ENCODE measurements at places on chromosomes 12 and 14.

GRCh38 chr12:91109148-91109564, 2.1 kb downstream of the LUM start:
- no peak for DNase-seq

DNA sequence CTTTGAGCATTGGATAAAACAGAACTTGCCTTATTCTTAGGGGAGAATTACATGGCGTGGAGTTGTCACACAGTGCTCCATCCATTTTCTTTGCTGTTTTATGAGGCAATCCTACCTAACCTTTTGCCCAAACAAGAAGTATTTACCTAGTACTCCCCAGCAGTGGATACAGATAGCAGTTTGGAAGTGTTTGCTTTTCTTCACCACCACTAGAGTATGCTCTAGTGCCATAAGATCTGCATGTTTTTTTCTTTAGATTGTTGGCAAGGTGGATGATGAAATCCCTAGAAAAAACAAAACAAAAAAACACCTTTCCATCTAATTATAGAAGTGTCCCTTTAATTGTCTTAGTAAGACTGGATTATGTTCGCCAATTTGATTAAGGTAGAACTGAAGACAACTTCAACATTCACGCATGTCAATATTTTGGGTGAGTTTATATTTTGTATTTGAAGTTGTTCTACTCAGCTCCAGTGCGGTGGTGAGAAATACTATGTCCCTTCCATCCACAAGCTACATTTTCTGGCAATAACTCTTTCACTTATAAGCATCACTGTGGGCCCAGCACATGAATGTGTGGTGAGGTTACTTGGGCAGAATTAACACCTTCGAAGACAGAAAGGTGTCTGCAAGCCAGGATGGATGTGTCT, 23.6 kb upstream of the TMEM260 start:
- no peak for DNase-seq

DNA sequence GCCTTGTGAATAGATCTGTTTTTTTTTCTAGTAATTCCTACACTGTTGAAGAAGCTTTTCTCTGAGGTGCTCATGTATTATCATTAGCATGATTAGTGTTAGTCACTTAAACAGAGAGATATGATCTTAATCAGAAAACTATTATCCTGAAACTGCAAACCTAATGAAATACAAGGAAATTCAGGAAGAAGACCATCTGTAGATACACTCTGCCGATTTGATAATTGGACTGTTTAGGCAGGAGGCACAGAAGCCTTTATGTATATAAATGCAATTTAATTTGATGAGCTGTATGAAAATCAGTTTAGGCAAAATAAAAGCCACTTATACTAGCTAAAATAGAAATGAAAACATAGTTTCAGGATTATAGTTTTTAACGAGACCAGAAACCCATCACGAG, 23.3 kb downstream of the PDZRN4 start:
- DNase-seq = no peak

DNA sequence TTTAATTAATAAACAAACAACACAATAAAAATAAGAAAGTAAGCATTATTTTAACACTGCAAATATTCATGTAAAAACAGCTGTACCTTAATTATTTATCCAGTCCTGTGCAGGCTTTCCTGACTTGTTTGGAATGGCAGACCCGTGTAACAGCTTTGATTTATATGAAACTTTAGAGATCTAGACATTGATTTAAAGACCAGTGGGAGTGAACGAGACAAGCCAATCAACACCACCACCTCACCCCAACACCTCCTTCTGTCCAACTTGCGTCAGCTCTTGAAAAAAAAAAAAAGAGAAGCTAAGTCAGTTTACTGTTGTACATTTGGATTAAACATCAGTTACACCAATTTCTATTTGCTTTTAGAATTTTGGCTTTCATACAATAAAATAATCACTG, 22.3 kb downstream of the SLC38A4 start:
- no peak for DNase-seq

GRCh38 chr12:2412305-2412643, 359.5 kb downstream of the CACNA1C start:
- no peak for DNase-seq

DNA sequence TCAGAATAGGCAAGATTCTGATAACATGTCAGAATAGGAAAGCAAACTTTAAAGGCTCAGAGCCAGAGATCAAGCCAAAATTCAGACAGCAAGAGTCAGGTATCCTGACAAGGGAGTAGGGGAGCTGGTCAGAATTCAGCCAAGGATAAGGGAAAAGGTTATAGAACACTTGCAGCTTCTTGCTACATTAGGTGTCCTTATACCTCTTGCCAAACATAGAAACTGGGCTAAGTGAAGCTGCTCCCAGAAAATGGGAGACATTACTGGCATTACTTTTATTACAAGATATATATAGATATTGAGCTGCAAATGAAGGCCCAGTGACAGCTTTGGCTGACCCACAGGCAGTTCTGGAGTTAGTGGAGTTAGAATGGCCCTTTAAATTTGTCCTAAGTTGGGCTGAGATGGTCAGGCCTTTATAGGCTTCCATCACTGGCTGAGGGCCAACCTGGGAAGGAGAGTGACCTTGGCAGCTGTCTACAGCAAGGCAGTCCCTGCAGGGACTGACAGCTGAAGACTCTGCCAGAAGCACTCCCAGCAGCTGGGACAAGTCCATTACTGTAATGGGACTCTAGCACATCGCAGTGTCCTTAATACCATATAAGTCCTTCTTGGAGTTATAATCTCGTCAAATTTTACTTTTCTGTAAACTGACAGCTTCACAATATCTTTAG, 83.0 kb downstream of the LRRC9 start:
- no peak for DNase-seq

GRCh38 chr14:59009967-59010366, 178.5 kb upstream of the DAAM1 start:
- no peak for DNase-seq

- DNase-seq = no peak
Observed at GRCh38 chr12:53353257-53353655, 17.1 kb upstream of the SP7 start.

GRCh38 chr12:75315518-75315917, 14.6 kb downstream of the CAPS2 start:
- DNase-seq = no peak

- peak; percentile 32 for DNase-seq
Observed at GRCh38 chr12:112850383-112850782, 56.4 kb upstream of the OAS1 start.

- DNase-seq = no peak
Observed at GRCh38 chr12:117080661-117081144, 18.5 kb downstream of the TESC start.

DNA sequence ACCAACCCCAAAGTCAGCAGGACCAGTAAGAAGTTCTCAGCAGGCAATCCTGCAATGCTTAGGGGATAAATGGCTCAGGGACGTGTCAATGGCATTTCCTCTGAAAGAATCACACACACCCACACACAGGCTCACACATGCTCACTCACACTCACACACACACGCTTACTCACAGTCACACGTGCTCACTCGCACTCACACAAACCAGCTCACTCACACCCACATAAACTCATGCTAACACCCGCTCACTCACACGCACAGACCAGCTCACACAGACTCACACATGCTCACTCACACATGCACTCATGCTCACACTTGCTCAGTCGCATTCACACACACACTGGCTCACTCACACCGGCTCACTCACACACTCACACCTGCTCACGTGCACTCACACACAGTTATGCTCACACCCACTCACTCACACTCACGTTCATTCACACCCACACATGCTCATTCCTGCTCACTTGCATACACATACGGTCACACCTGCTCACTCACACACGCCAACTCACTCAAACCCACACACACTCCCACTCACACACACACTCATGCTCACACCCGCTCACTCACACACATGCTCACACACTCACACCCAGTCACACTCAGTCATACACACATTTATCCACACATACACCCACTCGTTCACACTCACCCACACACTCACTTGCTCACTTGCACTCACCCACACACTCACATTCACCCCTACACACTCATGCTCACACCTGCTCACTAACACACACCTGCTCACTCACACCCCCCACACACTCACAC, 436.8 kb downstream of the BCL11B start:
- DNase-seq = no peak

- DNase-seq = no peak
Observed at GRCh38 chr12:106142591-106143261, 4.0 kb upstream of the NUAK1 start.

DNA sequence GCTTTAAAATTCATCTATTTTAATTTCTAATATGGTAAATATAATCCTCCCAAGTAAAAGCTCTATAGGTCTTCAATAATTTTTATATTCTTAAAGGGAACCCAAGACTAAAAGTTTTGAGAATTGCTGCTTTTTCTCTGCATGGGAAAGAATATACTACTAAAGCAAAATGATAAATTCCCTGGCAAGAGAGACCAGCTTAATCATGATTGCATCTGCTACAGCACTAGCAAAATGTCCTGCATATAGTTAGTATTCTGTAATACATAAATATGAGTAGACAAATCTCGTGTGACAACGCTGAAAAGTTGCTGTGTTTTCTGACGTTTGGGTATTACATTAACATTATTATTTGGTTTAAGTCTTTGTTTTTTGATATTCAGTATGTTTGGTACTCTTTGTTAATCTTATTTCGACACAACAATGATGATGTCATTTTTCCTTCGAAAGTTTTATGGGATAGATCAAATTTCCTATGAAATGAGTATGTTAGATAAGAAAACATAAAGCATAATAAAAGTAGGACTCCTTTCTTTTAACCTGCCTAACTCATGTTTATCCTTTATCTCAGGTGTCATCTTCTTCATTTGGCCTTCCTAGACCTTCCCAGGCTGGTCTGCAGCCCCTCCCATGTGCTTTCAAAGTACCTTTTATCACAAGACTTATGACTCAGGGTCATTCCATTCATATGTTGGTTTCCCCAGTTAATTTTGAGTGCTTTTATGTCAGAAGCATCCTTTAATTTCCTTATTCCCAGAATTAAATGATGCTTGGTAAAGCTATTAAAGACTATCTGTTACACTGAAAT, 321.9 kb downstream of the RAD51B start:
- DNase-seq = no peak

DNA sequence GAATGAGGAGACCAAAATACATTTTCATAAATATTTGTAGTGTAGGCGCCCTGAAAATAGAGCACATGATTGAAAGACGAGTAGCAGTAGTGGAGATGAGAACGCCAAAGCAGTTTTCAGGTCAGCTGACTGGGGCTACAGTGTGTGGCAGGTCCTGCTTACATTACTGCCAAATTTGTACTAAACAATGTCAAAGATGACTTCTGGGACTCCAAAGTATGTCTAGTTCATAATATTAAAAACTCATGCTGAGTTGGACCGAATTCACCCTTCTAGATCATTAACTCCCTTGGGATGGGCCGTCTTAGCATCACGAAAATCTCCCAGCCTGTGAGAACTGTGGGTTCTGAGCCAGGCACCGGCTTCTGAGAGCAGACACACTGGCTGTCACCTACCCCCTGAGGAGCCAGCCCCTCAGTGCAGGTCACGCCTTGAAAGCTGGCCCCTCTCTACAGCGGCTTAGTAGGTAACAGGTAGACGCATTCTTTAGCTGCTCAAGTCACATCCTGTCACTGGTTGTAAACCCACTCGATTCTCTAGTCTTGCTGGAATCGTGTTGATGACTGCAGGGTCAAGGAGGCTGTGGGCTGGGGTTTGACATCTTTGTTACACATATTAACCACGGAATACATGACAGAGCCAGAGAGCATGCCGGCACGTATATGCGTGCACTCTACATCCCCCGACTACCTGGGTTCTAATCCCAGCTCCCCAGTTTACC, 210.4 kb downstream of the ETV6 start:
- no peak for DNase-seq

DNA sequence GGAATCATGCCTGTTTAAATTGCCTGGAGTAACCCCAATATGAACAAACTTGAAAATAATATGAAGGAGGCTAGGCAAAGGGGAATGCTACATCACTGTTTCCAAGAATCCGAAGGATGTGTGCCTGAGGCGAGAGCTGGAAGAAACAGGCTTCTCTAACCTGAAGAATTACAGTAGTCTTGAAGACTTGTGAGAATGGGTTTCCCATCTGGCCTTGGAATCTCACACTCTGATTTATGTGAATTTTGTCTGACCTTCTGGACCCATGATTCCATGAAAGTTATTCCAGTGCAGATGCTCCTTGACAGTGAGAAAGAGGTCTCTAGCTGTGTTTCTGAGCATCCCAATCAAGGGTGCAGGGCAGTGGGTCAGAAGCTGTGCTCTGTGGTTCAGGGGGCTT, 122.1 kb upstream of the PARP11 start:
- DNase-seq = no peak

DNA sequence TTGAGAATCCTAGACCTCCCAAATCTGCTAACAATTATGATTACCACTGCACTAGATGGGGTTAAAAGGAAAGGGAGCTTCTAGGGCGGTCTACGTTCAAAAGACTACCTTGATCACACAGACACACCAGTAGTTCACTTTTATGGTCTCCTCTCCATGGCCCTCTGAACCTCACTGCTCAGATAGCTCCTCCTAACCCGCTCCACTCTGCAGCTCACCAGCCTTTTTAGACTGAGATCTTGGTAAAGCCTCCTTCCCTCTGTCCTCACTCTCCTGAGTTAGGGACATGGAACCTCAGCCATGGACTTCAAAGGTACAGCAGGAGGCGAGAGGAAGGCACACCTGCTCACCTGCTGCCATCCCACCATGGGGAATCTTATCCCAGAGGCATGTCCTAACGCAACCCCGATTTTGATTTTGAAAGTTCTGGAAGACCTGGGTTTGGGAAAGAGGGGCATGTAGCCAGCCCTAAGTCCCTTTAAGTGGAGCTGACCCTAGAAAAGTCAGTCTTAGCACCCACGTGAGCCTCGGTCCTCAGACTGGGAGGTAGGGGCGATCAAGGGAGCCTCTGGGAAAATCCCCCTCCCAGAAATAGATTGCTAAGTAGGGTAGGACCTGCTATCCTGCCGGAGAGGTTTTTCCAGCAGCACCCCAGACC, 1.3 kb downstream of the ZNF219 start:
- no peak for DNase-seq

DNA sequence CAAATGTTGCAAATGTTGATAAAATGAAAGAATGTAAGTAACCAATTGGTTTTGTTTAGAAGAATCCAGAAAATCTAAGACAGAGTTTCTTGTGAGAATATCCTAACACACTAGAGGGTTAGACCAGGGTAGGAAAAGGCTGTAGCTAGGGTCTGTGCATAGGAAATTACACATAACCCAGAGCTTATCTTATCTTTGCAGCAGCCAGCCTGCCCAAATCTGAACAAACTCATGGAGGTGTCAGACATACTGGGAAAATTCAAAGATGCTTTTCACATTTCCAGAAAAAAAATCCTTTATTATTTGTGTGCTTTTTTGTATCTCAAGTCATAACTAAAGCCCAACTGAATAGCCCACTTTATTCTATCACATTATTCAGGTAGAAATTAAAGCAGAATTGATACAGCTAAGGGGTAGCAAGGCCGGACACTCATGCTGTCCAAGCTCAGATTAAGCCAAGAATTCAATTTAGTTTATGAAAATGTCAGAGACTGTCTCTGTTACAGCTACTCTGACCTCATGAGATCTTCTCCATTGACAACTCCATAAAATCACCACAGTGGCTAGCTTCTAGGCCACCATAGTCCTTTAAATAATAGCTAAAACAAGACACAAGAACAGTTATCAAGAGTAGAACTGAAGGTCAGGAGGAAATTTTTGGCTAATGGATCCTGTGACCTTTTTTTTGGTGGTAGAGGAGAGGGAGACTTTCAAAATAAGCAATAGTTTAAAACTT, 169.6 kb upstream of the RASSF8 start:
- no peak for DNase-seq

Data from vagina (tissue), 2 donors.